Effector memory CD8-positive, alpha-beta T cell (primary cell): ENCODE measurements at places on chromosomes 3 and 15.

GRCh38 chr3:65979162-65979561, 59.6 kb downstream of the MAGI1 start:
- DNase-seq = no peak

- DNase-seq = no peak
These were observed 10.1 kb upstream of the STRIT1 start for GRCh38 chr3:155303540-155304097.

- no peak for DNase-seq
These were observed 534.6 kb upstream of the ATP11B start for GRCh38 chr3:182258538-182259177.

DNA sequence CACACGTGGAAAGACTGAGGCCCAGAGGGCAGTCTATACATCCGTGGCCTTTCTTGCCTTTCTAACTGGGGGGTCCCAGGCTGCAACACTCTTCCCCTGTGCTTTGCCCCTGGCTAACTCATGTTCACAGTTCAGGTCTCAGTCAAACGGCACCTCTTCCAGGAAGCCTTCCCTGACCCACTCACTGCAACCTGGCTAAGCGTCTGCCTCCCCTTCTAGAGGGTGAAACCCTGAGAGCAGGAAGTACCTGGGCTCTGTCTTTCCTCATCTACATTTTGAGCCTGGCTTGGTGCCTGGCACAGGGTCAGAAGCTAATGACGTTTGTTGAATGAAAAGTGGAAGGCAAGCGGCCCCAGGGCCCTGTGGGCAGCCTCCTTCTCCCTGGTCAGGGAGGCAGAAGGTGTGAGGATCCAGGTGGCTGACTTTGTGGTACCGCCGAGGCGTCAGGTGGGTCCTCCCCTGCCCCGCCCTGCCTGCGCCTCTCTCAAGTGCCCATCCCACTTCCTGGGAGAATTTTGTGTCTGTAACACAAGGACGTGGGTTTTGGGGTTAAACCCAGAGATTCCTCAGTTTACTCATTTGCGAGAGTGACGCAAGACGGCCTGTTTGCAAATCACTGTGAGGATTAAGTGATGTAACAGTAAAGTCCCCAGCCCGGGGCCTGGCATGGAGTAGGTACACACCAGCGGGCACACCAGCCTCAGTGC, 32.1 kb downstream of the DNASE1L3 start:
- DNase-seq = no peak

DNA sequence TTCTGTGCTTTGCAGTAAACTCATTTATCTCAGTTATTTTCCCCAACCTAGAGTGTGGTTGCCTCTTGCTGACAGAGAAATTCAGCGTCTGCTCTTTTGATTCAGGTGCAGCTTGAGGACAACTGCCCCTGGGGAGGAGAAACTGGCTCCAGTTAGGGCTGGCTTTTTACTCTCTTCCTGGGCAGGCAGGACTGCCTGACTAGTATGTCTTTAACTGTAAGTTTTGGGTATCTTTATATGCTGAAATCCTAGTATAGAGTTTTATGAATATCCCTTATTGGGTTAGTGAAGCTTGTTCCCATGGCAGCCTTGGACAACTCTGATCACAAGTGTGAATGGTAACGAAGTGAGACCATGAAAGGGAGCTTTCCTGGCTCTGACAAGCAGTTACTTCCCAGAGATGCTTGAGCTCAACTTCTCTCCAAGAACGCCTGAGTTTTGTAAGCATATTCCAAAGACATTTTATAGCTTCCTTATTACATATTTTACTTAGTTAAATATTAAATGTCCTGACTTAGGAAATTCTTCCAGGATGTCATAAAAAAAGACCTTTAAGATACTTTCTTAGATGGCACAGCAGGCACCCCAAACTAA, 27.1 kb downstream of the CCNB2 start:
- DNase-seq = no peak

DNA sequence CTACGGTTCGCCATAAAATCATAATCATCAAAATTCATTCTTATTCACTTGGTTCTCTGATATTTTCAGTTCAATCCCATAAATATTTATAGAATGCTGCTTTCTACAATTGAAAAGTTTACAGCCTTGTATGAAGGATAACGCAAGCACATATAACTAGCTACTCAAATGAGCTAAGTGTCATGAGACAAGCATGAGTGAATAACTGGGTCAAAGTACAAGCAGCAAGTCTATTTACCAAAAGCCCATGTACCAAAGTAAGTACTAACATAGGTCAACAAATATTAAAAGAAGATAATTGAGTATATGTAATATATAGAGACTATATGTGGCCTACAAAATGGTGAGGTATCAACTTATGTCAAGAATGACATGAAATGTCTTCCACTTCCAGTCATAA, 596.6 kb downstream of the GBE1 start:
- DNase-seq = no peak

GRCh38 chr15:69664572-69665571, 212.3 kb downstream of the RPLP1 start:
- DNase-seq = no peak

DNA sequence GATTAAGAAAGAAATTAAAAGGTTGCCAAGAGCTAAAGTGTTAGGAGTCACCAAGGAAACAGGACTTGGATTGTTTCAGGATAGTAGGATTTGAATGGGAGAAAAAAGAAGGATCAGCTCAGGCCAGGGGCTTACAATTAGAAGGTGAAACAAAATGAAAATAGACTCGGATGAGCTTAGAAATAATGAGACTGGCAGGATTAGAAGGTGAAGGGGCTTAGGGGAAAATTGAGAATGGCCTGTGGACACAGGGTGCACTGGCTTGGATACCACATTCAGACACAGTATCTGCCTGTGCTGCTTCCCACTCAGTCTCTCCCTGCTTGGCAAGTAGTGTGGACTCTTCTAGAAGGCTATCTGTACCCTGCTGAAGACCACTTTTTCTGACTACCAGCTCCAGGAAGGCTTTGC, 206.1 kb upstream of the ATP10A start:
- DNase-seq = no peak

DNA sequence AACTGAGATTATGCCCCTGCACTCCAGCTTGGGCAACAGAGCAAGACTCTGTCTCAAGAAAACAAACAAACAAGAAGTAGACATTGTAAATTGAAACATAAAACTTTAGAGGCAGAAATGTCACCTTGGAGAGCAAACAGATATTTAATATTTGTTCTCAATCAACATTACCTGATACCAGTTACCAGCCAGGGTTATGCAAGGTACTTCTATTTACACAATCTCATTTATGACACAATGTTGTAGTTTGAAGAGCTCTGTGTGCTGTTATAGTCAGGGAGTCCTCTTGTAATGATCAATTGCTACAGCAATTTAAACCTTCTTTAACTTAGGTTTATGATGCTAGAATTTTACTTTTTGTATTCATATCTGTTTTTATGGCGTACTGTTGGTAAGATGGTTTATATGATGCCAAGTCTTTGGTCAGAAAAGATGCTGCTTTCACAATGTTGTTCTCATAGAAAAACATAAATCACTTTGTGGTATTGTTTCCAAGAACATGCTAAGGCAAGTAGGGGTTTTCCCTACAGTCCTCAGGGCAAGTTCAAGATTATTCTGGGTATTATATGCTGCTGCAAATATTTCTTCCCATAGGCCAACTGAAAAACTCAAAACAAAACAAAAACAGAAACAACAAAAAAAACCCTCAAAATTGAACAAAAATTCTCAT, 173.5 kb downstream of the TNIK start:
- DNase-seq = no peak

GRCh38 chr3:188788621-188789081, 383.1 kb upstream of the TPRG1 start:
- peak; percentile 21 for DNase-seq

- DNase-seq = no peak
These were observed 16.5 kb upstream of the LAMP3 start for GRCh38 chr3:183178833-183179549.

GRCh38 chr3:107837895-107838612, 252.8 kb downstream of the CD47 start:
- no peak for DNase-seq

- DNase-seq = no peak
These were observed 345.1 kb downstream of the IL5RA start for GRCh38 chr3:2765002-2765579.

- no peak for DNase-seq
These were observed 468.0 kb upstream of the GBE1 start for GRCh38 chr3:82229397-82229796.

DNA sequence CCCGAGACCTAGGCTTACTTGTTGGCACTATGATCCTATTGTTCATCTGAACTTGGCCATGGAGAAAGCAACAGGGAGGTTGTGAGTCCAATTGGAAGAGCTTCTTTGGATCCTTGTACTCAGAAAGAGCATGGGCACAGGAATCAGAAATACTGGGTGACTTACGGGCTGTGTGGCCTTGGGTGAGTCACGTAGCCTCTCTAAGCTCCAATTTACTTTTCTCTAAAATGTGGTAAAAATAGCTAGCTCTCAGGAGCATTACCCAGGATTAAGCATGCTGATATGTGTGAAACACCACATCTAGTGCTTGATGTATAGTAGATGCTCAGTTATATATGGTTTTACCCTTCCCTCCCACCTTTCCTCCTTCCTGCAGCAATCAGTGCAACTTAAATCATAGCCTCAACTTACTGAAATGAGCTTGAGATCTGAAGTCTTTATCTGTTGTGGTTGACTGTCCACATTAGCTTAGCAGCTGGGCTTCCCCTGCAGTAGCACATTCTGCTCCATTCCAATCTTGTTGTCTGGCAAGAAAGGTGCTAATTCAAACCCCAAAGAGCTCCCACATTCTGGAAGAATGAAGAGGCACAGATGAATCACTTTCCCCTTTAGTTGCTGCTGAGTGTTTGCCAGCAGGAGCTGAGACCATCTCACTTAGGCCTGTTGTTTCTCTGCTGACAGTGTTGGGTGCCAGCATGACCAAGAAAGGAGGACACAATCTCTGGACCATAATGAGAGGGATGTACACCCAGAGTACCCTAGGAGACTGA, 299.1 kb upstream of the TRIM42 start:
- DNase-seq = no peak

DNA sequence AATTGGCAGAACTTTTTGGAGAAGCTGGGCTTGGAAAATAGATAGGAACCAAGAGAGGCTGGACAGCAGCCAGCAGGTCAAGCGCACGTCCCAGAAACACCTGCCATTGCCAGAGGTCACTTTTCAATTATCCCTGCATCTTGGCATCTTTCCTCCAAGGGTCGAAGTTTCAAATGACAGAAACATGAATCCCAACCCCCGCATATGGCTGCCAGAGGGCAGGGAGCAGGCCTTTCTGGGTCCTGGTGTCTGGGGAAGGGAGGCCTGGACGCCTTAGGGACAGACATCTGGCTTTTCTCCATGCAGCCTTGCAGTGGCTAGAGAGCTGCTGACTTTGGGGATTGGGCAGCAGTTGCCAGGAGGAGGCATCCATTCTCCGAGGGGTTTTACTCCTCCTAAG, 164.5 kb upstream of the TPM1 start:
- DNase-seq = no peak

DNA sequence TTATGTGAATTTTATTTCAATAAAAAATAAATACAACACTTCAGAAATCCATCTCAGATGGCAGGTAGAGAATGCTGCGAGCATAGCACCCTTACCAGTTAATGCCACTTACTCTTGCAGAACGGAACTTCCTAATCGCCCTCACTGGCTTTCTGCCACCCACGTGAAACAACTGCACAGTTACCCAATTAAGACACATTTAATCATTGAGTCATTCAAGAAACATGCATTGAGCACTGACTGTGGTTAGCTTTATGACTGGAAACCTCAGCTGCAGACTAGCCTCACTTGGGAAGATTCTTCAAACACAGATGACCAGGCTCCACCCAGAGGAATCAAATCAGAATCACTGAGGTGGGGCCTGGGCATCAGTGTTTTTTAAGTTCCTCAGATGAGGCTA, 5.6 kb upstream of the MFGE8 start:
- DNase-seq = no peak

DNA sequence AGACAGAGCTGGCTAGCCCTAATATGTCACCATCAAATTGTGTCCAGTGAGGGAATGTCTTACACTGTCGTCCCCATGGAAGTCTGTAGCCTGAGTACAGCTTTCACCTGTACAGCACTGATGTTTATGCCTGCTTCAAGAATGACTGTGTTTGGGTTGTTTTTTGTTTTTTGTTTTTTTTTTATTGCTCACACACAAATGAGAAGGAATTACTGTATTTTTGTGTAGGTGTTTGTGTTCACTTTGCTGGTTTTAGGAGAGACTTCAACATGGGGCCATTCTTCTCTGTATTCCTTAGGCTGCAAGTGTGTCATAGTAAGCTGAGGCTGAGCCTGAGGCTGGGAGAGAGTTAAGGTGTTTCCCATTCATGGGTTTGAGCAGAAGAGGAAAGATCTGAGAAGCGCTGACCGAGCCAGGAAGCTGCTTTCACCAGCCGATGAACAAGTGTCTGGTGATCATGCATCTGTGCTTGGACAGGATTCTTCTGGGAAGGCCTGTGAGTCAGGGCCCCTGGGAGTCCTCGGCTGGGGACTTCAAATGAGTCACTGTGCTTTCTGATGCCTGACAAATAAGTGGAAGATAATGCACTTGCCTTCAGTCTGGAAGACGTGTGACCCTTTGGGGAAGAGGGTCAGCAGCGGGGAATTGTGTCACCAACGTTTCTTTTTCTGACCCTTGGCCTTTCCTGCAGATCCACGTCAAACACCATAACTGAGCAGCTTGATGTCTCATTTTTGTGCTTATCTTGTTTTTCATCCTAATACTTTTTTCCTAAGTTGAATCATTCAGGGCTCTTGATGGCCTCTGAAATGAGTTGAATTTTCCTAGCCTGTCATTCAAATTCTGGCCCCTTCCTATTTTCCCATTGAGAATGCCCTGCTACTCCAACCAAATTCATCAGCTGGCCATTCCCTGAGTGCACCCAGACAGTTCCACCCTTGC, 36.7 kb upstream of the ZBTB38 start:
- no peak for DNase-seq

- no peak for DNase-seq
These were observed 167.7 kb upstream of the ICE2 start for GRCh38 chr15:60646595-60646994.

DNA sequence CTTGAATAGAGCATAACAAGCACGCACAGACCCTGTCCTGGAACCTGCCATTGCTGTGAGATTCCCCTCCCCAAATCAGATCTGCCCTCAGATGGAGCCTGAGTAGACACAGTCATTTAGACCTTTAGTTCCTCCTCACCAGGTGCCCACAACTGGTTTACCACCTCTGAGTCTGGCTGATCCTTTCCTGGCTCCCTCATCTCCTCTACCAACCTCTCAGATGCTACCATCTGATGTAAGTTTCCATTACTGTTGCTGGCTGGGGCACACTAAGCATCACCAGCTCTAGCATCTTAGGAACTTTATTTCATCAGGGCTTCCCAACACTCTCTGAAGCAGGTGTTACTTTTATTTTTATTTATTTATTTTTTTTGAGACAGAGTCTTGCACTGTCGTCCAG, 288.3 kb downstream of the TLE3 start:
- no peak for DNase-seq

DNA sequence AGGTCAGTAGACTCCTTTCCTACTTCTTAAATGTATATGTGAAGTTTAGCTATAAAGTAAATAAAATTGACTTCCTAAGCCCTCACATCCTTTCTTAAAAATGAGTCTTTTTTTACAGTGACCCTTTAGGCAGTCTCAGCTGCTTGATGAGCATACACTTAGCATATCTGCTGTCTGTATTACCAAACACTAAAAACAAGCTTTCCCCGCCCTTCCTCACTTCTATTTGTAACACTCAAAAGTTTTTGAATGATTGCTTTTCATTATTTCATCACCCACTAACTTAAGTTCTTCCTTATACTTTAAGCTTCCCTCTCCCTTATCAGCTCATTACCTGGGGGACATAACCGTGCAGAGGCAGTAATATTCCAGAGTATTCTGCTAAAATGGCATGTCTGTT, 89.4 kb downstream of the PLOD2 start:
- DNase-seq = no peak

- no peak for DNase-seq
These were observed 122.1 kb downstream of the MEX3B start for GRCh38 chr15:81923561-81924350.

- no peak for DNase-seq
These were observed 27.4 kb upstream of the CHST2 start for GRCh38 chr3:143092191-143092590.
